ENCODE measurements at places on chromosomes 1 and 21. TPM values are rescaled to one million over a fixed set of nuclear protein-coding genes. Genes with fewer than 3 reads are reported as not detected.

Gene TBX15
- 1.1 TPM for total RNA-seq

DNA sequence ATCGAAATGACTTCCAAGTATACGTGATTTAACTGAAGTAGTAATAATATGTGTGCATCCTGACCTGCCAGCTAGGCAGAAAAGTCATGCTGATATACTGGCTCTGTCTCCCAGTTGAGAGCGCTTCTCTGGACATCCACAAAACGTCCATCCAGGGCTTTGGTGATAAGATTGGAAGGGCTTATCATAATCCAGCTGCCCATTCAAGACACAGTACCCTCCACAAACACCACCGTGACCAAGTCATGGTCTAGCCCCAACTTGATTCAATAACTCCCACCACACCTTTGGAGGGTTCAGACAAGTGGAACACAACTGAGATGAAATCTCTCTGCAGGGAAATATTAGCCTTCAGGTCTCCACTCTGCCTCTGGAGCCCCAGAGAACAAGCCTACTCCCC lies 76.2 kb downstream of the CD46 start:
- DNase-seq: peak; percentile 57

DNA sequence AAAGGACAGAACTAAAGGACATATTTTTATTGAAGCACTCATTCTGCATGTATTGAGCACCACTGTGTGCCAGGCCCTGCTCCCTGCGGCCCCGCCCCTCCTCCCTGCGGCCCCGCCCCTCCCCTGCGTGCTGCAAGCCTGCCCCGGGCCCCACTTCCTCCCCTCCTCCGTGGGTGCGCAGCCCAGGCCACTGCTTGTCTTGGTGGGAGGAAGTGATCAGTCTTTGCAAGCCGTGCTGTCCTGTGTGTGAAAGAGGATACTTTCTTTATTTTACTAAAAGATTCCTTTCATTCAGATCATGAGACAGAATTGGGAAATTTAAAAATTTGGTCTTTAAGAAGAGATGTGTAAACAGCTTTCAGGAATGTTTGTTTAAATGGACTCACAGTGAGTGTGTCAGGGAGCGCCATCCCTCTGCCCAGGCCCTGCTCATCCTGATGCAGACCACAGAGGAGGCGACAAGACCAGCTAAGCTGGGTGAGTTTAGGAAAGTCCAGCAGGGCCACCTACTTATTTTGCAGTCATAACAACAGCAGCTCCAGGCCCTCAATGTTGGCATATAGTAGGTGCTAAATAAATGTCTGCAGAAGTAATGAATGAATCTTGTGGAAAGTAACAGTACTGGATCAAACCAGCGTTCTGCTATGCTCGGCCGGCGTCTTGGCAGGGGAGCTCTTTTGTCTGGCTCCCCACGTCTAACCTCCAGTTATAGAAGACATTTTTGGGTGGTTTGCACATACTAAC lies 88.3 kb upstream of the SELENON start:
- peak; percentile 80 for DNase-seq

DNA sequence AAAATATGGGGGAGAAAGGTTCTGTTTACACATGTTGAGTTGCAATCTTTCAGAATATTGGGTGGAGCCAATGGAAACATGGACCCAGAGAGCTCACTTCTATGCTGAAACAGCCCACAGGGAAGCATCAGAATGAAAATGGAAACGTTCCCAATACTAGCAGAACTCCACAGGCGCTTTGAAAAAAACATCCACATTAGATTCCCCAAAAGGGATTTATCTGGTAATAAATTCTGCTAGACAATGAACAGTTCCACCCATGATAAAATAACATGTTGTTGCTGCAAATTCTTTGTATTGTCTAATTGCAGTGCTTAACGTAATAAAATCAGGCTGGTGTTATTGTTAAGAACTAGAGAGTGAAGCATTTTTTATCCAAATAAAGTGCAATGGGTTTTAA lies 197.0 kb downstream of the GABPA start:
- no peak for DNase-seq

DNA sequence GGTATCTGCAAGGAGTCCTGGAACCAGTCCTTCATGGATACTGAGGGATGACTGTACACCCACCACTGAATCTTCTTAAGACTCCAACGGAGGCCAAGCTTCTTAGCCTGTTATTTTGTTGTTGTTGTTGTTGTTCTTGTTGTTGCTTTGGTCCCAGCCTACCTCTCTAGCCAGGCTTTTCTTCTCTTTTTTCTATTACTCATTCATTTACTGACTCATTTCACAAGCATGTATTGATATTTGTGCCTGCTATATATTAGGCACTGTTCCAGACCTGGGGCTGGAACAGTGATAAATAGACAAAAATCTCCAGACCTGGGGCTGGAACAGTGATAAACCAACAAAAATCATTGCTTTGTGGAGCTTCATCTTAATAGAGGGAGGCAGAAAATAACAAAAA lies 20.4 kb downstream of the CENPF start:
- no peak for DNase-seq

DNA sequence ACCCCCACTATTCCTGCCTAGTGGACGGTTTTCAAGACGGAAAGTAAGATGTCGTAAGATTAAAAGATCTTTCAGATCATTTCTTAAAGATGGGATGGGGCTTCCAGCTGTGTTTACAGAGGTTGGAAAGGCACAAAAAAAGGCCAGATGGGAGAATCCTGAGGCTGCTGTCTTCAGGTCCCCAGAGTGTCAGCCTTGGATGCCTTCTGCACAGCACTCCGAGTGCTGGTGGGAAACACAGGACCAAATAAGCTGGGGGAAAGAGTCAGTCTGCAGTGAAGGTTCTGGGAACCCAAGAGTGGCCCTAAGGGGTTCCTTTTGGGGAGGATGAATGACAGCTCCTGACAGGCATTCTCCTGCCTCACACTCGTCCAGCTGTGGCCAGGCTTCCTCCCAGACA lies 96.5 kb downstream of the COLGALT2 start:
- DNase-seq: no peak

Gene KRTAP19-1
- total RNA-seq: not detected

GRCh38 chr21:36263797-36264196 lies 56.2 kb upstream of the MORC3 start:
- DNase-seq: no peak

- DNase-seq: peak; percentile 88
Measured at GRCh38 chr1:21869620-21870121, 57.6 kb downstream of the LDLRAD2 start.

Gene SPRR2E
- not detected for total RNA-seq
